GOT3 (cell line): ENCODE measurements at places on chromosomes 2 and 18.

DNA sequence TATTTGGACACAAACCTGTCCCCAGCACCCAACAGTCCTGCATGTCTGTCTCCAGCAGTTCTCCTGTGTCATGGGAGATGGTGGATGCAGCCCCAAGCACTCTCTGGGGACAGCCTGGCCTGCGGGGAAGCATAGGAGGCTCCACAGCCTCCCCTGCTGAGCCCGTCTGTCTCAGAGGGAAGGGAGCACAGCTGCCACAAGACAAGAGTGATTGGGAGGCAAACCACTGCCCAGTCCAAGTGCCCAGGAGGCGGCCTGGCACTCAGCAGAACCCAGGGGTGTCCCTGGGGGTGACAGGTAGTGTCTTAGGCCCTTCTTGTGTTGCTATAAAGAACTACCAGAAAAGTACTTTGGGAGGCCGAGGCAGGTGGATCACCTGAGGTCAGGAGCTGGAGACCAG, 211.2 kb upstream of the MYT1L start:
- no peak for DNase-seq

- no peak for DNase-seq
Measured at GRCh38 chr2:233353101-233353768, 1.1 kb upstream of the DGKD start.

GRCh38 chr2:11408959-11409571, 56.9 kb downstream of the E2F6 start:
- no peak for DNase-seq

- DNase-seq: no peak
Measured at GRCh38 chr2:225037415-225038230, 4.6 kb downstream of the DOCK10 start.

GRCh38 chr2:63679252-63679855, 90.6 kb downstream of the MDH1 start:
- no peak for DNase-seq
